ENCODE measurements at places on chromosomes 4 and X.

DNA sequence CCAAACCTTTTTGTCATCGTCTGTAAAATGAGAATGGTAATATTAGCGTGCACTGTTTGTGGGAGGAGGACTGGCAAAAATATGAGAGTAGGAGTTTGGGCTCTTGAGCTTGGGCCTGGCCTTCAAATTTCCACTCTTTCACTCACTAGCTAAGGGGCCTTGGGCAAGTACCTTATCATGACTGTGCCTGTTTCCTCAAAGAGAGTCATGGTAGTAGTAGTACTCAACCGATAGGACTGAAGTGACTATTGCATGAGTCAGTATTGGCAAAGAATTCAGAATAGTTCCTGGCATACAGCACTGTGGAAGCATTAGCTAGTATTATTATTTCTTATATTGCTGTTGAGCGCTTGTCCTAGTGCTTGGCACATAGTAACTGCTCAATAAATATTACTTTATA lies 16.0 kb upstream of the RBM3 start:
- no peak for DNase-seq

DNA sequence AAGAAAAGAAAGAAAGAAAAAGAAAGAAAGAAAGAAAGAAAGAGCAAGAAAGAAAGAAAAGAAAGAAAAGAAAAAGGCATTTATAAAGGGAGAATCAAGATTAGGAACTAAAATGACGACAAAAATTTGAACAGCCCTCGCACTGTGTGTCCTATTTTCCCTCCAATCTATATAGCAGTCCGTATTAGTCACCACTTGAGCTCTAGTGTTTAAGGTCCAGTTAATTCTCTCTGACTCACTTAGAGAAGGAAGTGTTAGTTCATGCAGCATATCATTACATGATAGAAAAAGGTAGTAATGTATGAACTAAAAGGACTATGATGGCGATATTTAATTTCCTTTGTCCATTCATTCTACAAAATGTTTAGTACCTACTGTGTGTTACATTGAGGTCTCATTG lies 122.7 kb downstream of the CBLL2 start:
- no peak for DNase-seq

DNA sequence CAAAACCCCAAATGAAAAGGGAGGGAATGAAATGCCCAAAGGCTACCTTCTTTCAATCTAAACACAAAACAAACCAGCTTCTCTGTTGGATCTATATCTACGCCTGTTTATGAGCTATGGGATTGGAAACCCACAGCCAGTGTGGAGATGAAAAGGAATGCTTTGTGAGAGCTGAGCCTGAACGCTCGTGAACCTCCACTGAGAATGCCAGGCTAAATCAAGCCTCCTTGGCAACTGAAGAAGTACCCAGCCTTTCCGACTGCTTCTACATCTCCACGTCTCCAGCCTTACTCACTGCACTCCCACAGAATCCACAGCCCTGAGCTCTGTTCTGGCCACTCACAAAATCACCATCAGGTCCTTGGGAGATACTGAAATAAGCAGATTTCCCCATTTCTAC lies 31.8 kb downstream of the PROM1 start:
- DNase-seq = no peak

DNA sequence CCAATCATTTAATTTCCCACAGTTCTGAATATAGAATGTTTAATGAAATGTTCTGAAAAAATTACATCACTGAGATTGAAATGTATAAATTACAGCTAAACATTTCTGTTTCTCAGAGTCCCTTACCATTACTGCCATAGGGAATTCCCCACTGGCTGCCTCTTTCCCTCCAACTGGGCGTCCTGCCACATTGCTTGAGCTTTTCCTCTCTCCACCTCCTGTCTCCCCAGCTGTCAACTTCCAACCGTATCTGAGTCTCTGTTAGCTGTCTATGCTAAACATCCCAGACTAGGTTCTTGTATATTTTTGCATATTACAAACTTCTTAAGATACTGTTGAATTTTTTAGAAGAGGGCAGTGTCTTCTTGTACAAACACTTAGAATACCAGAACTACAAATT lies 407.3 kb upstream of the SLIT2 start:
- no peak for DNase-seq

Data from activated CD8-positive, alpha-beta memory T cell treated with anti-CD3 and anti-CD28 coated beads, Interleukin-2, amount 50 U/mL, for 4 hours (primary cell).